ENCODE measurements at places on chromosomes 1 and 21.

- no peak for DNase-seq
These were observed 144.5 kb downstream of the SLC45A1 start for GRCh38 chr1:8462371-8462892.

- DNase-seq: no peak
These were observed 39.2 kb downstream of the SIPA1L2 start for GRCh38 chr1:232590744-232591082.

- DNase-seq: no peak
These were observed 26.0 kb downstream of the S1PR1 start for GRCh38 chr1:101262630-101263348.

DNA sequence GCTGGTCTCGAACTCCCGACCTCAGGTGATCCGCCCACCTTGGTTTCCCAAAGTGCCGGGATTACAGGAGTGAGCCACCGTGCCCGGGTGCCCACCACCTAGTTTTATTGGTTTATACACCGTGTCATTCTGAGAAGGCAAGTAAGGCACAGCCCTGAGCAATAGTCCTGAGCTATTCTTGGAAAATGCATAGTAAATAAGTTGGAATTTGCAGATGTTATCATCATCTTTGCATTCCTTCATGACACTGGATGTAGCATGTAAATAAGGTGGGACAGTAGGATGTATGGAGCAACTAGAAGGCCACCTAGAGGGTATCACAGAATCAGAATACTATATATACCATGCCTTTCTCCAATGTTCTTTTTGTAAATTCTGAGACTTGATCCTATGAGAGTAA, 11.0 kb downstream of the TOR1AIP2 start:
- DNase-seq: no peak

DNA sequence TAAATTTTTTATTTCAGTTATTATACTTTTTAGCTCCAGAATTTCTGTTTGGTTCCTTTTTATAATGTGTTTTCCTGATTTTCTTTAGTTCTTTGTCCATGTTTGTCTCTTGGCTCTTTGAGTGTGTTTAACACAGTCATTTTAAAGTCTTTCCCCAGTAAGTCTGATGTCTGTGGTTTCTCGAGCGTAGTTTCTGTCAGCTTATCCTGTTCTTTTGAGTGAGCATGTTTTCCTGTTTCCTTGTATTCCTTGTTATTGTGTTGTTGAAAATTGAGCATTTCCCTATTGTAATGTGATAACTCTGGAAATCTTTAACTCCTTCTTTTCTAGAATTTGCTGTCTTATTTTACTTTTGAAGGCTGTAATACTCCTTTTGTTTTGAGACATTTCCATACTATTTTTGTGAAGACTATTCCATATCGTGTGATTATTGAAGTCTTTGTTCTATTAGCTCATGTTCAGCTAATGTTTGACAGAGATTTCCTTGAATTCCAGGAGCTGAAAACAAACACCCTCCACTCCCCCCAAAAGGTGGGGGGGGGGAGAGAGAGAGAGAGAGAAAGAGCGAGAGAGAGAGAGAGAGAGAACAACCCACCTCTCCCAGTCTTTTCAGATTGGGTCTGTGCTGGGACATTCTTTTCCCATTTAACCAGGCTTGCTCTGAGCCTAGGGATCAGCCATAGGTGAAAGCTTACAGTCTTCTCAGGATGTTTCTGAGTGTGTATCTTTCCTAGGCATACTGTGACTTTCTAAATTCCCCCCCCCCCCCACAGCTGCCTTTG, 38.3 kb downstream of the SDCCAG8 start:
- no peak for DNase-seq

DNA sequence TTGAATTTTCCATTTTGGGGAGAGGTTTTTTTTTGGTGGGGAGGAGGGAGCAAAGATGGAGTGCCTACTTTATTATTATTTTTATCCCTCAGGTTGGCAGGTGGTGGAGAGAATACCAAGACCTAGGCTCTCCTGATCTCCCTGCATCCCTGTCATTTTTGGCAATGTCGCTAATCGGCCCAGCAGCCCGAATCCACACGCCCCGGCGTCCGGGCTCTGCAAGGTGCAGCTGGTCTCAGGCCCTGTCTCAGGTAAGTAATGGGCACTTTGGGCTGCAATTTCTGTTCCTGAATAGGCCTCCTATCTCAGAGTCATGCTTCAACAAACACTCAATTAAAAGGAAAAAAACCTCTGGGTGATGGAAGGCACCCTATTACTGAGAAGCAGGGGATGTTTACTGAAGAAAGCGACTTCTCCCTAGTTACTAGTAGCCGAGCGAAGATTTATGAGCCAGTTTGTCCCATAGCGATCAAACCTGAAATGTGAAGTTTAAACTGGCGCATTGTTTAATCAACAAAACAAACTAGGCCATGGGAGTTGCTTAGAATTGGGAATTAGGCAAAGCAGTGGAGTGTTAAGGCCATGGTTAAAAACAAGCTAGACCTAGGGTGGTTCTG, 137.8 kb downstream of the RWDD3 start:
- DNase-seq: no peak

DNA sequence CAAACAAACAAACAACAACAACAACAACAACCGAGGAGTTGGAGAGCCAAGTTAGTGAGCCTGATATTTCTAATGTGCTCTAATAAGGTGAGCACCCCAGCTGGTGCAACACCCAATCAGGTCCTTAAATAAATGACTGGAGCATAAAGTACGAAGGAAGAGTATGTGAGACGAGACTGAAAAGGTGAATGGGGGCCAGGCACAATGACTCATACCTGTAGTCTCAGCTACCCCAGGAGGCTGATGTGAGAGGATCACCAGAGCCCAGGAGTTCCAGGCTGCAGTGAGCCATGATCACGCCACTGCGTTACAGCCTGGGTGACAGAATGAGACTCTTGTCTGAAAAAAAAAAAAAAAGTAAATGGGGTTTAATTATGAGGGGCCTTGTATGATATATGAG, 152.0 kb upstream of the ZRANB2 start:
- DNase-seq: no peak

DNA sequence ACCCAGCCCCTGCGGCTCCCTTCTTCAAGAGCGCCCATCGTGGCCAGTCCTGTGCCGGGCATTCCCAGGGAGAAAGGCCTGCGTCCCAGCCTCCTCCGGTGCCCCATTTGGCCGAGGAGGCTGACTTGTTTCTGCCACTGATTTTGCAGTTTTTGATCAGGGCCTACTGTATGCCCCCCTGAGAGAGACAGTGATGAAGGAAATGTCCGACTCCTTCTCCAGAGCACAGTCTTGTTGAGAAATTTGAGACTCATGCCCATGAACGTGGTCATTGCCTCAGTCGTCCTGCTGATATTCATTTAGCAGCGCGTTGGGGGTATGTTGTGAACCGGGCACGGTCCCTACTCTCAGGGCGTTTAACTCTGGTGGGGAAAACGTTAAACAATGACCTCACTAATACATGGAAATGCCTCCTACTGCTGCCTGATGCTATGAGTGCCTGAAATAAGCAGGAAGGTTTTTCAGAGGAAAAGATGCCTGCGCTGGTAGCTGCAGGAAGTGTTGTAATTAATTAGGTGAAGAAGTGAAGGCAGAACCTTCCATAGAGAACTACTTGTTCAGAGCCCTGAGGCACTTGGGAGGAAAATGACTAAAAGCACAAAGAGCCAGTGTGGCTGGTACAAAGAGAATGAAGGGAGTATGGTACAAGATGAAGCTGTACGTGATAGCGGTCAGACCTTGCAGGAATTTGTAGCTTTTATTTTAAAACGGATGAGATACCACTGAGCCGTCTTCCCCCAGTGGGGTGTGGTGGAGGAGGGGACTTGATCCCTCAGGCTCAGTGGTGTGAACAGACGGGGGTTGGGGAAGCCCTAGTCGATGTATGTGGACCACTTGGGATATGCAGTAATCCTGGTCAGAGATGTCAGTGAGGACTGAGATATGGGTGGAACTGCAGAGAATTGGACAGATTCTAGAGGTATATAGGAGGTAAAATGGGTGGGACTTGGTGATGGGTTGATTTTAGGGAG, 730 bp downstream of the ZCCHC17 start:
- DNase-seq: no peak

DNA sequence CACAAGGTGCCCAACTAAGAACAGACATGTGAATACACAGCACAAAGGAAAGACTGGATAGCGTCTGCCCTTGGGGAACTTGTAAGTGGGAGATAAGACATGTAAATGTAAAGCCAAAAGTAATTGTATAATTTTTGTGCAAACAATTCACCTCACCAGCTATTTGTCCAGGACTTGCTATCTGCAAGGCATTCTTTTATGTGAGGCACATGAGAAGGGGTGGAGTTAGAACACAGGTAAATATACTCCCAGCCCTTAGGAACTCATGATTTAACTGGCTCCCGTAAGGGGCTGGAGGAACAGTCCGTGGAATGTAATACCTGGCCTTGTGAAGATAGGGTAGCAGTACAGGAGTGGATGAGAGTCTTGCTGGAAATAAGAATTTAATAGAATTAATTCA, 61.3 kb downstream of the CDK18 start:
- DNase-seq: no peak
